Osteoblast (primary cell): ENCODE measurements at places on chromosomes 6 and 20. TPM values are rescaled to one million over a fixed set of nuclear protein-coding genes. Genes with fewer than 3 reads are reported as not detected.
A peak's percentile ranks its signal among the peaks of the same experiment; 100 is the strongest.

DNA sequence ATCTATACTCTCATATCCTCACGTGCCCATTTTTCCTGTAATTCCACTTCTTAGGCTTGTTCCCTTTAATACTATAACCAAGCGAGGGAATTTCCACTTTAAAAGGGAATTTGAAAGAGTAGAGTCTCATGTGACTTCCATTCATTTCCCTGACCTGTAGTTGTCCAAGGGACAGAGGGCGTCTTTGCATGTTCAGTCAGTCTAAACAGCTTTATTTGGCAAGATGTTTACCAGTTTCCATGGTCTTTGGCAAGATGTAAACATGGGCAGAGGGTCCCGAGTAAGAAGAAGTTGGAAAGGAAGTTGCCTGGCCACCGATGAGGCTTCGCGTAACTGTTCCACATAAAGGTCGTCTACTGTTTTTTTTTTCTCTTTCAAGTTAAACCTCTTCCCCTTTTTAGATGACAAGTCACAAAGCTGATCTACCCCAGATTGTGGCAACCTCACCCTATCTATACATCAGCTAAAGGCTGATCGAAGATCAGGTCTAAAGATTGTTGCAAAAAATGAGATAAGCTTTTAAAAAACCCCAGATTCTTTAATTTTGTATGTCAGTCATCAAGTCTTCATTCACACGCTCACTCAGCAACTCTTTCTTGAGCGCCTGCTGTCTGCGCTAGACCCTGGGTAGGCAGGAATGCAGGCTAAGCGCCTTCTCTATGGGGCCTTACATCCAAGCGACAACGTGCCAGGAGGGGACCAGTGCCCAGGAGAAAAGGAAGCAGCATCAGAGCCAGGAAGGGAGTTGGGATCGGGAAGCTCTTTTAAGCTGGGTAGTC lies 31.7 kb upstream of the CCR6 start:
- DNase-seq: no peak

GRCh38 chr6:155315516-155315871 lies 1.2 kb upstream of the TFB1M start:
- no peak for DNase-seq

GRCh38 chr6:35047265-35048011 lies 93.7 kb downstream of the TCP11 start:
- peak; percentile 90 for DNase-seq

DNA sequence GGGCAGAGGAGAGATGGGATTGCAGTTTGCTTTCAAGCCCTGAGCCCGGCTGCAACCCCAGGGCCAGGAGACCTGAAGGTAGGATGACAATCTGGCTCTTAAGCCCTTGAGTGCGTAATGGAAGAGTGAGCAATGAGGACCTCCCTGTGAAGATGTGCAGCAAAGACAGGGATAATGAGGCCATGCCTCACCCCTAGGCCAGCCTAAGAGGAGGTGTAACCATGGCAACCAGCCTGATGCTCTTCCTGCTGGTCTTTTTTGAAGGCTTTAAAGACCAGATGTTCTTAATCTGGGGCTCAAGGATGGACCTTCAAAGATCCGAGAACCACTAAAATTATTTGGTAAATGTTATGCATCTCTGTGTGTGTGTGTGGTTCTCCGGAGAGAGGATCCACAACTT lies 8.2 kb downstream of the ARHGAP40 start:
- no peak for DNase-seq

BPIFA1 gene
- total RNA-seq: not detected in 2 replicates

GRCh38 chr20:38067717-38068365 lies 34.3 kb downstream of the RPRD1B start:
- no peak for DNase-seq

DNA sequence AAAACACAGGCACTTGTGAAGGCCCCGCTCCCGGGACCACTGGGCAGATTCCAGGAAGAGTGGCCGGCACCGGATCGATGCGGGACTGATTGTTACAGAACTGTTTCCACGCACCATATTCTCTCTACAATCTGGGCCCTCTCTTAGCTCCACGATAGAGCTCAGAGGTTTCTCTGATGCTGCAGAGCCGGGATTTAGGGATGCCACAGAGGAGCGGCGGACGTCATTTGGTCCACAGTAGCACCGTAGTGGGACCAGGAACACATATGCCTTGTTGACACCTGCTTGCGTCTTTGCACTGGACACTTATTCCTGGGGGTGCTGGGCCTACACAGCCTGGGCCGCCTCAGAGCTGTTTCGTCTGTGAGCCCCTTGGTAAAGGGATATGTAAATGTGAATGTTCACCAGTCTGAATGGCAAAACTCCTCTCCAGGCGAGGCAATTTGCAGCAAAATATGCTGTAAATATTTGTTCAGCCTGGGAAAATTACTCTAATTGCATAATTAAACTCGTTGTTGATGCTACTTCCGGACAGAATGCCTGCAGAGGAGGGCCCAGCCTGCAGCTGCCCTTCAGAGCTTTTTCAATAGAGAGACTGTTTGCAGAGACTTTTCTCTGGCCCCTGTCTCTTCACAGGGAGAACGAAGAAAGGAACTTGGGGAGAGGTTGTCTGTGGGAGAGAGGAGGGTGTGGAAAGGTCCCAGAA lies 9.4 kb downstream of the PCK1 start:
- peak; percentile 13 for DNase-seq

- no peak for DNase-seq
These were observed 68.8 kb downstream of the STK35 start for GRCh38 chr20:2170404-2170803.

HTR1B gene
- not detected in 2 replicates for total RNA-seq

GRCh38 chr6:47245745-47246371 lies 63.8 kb downstream of the TNFRSF21 start:
- DNase-seq: no peak
